ENCODE measurements at places on chromosomes 6 and 20.

- no peak for DNase-seq
Measured at GRCh38 chr6:72740135-72740534, 118.3 kb downstream of the KCNQ5 start.

GRCh38 chr6:156590482-156590881 is 186.7 kb upstream of the ARID1B start:
- DNase-seq: no peak

- peak; percentile 76 for DNase-seq
Measured at GRCh38 chr20:35561268-35561667, 19.4 kb downstream of the ERGIC3 start.

DNA sequence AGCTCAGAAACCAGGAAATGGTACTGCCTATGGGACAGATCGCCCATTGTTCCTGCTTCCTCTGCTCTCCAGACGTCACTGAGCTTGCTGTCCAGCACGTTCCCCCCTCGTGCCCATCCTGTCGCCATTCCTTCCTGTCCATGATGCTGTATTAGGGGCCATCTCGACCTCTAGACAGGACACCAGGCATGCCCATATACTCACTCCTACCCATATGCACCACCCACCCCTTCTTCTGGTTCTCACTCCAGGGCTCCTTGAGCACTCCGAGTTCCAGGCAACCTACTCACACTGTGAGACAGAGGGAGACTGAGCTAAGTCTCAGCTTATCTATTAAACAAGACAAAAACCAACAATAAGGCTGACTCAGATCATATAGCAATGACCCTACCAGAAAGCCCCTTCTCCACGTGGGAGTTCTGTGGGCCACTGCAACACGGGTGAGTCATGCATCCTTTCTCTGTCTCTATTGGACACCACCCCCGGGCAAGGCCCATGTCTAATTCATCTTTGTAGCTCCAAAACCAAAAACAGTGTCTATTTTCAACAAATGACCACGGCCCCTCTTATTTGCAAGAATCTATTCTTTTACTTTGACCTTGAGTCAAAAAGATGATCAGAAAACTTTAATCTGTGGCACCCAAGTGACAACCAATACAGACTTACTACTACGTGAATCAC is 65.7 kb downstream of the PSMG4 start:
- no peak for DNase-seq

DNA sequence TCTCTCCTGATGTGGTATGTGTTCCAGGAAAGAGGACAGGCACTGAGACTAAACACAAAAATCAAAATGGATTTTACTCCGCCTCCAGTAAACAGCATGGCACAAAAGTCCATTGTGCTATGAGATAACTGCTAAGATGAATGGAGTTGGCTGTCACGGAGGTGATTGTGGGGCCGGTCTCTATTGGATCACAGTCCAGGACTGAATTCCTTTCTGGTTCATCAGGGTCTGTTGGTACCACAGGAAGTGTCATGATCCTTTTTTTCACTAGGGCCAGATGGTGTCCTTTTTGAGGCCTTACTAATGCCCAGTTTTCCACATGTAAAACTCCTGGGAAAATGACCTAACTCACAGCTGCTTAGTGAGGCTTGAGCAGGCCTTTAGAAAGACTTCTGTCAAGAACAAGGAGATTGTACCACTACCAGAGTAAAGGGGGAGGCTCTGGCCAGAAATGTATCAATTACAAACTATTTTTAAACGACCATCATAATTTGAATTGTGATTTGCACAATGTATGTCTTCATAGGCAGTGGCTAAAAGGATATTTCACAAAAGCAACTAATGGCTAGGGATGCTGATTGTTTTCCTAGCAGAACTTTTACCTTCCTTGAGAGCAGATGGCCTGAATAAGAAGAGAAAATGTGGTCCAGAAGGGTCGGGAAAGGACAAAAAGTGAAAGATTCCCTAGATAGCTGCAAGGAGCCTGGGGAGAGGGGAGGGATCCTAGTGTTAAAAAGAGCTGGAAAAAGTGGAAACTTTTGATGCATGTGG is 192.2 kb upstream of the POU3F2 start:
- no peak for DNase-seq

DNA sequence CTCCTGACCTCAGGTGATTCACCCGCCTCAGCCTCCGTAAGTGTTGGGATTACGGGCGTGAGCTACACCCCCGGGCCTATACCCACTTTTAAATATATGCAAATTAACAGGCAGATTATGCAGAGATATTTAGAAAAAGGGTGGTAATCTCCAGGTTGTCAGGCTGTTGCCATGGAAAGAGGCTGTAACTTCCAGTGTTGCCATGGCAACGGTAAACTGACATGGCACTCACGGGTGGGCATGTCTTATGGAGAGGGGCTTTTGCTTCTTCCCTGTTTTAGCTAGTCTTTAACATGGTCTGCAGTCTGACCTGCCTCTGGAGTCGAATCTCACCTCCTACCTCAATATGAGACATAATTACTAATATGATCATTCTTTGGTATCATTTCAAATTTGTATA is 44.9 kb downstream of the ZNF334 start:
- DNase-seq: no peak

- DNase-seq: no peak
Measured at GRCh38 chr20:18272451-18272850, 15.9 kb upstream of the ZNF133 start.

GRCh38 chr20:46771195-46771588 is 61.7 kb downstream of the SLC2A10 start:
- DNase-seq: no peak

GRCh38 chr6:2719093-2719455 is 31.6 kb downstream of the MYLK4 start:
- no peak for DNase-seq

- DNase-seq: no peak
Measured at GRCh38 chr6:12467706-12468670, 177.8 kb downstream of the EDN1 start.
